ENCODE measurements at places on chromosomes 13 and 19.

- H3K36me3 ChIP-seq = no peaks in the 10 kb centered on the region
- H3K4me1 ChIP-seq = no peaks in the 10 kb centered on the region
- H3K27ac ChIP-seq = no peak overlapping the region
- H3K4me3 ChIP-seq = no peak overlapping the region
- DNase-seq = no peak
- peaks cover 18% of the 10 kb centered on the region for H3K27me3 ChIP-seq
Observed at GRCh38 chr13:110312339-110313031, 5.4 kb downstream of the COL4A2 start.

DNA sequence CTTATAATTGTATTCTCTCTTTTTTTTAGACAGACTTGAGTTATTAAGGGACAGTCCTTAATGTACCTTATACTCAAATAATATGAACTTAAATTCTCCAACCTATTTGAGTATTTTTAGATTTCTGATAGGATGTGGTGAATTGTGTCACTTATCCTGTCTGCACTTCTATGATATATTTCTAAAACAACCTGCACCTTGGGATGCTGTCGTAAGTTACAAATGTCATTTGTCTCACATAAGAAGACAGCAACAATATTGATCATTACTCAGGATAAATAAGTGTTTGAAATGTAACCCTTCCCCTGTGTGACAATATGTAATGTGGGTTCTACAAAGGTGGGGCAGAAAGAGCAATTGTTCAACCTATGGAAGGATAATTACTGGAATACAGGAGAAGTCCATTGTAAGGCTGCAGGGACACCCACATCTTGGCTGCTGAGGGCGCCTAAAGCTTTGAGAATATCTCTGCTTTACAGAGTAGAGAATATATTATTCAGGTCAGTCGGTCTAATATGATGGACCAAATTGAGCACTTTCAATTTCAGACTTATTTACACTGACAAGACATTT is 236.9 kb upstream of the PRR20A start:
- H3K27ac ChIP-seq = no peak overlapping the region
- H3K4me1 ChIP-seq = no peaks in the 10 kb centered on the region
- no peaks in the 10 kb centered on the region for H3K36me3 ChIP-seq
- no peak overlapping the region for H3K4me3 ChIP-seq
- no peak for DNase-seq

DNA sequence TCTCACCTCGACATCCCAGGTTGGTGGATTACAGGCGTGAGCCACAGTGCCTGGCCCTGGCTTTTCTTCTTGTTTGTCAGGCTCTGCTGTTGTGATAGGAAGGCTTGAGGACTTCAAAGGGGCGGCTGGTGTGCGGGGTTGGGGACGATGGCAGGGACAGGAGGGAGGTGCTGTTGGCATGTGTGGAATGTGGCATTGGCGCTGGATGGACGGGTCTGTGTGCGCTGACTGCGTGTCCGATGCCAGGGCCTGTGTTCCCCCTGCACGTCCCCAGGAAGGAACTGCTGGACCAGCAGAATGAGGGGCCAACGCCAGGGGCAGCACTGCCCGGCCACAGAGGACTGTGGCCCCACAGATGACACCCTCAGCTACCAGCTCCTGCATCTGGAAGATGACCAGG is 12.7 kb upstream of the PTBP1 start:
- no peaks in the 10 kb centered on the region for H3K36me3 ChIP-seq
- DNase-seq = no peak
- H3K27me3 ChIP-seq = no peaks in the 10 kb centered on the region
- peaks cover 6% of the 10 kb centered on the region for H3K4me1 ChIP-seq
- H3K4me3 ChIP-seq = no peak overlapping the region
- H3K27ac ChIP-seq = no peak overlapping the region

GRCh38 chr19:40742477-40742876 is 7.8 kb downstream of the ACTMAP start:
- no peaks in the 10 kb centered on the region for H3K27me3 ChIP-seq
- no peaks in the 10 kb centered on the region for H3K4me1 ChIP-seq
- H3K27ac ChIP-seq = no peak overlapping the region
- peaks cover 12% of the 10 kb centered on the region for H3K36me3 ChIP-seq
- H3K4me3 ChIP-seq = no peak overlapping the region

- H3K4me1 ChIP-seq = no peaks in the 10 kb centered on the region
- no peak overlapping the region for H3K4me3 ChIP-seq
- H3K27ac ChIP-seq = no peak overlapping the region
- no peaks in the 10 kb centered on the region for H3K27me3 ChIP-seq
Observed at GRCh38 chr19:32012886-32013631, 332.4 kb upstream of the ZNF507 start.

DNA sequence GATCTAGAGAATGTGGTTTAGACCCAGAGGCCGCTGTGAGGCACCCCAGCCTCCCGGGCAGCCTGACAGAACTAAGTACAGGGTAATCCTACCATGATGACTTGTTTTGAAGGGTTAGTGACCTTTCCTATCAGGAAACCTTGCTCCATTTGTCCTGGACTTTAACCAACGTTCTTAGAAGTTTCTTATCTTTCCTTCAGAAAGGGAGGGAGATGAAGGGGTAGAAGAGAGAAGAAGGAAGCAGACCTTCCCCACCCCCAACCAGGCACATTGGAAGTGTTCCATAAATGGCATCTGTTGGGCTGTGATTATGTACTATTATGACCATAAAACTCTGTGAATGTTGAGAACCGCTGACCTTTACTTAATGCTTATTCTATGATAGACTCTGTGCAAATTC is 184.2 kb downstream of the OXGR1 start:
- no peak overlapping the region for H3K4me3 ChIP-seq
- no peak overlapping the region for H3K27ac ChIP-seq
- DNase-seq = no peak
- H3K36me3 ChIP-seq = no peaks in the 10 kb centered on the region
- H3K4me1 ChIP-seq = no peaks in the 10 kb centered on the region

DNA sequence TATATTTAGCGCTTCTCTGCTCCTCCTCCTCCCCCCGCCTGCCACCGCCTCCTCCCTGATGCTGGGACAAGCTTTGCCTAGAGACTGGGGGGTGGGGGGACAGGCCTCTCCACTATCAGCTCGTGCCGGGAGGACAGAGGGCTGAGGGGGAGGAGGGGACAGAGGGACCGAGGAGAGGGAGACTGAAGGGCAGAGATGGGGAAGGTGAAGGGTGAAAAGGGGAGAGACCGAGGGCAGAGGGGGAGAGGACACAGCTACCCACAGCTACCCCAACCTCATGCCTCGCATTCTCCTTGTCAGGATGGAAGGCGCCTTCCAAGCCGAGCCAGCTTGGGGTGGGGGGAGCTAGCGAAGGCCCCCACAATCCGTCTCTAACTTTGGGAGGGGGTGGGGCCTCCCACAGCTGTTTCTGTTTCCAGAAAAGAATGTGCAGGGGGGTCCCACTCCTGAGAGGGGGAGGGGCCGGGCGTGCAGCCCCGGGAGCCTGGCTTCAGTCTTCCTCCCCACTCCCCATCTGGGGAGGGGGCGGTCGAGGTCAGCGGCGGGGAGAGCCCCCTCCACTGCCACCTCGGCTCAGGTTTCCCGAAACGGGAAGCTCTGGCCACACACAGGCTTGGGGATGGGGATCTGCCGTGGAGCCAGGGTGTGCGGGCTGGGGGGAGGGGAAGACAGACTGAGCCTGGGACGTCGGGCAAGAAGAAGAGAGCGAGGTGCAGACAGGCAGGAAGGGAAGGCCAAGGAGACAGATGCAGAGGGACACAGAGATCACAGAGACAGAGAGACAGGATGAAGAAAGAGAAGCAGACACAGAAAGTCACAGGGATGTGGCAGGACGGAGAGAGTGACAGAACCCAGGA is 1.6 kb downstream of the DACT3 start:
- no peaks in the 10 kb centered on the region for H3K36me3 ChIP-seq
- peaks cover 30% of the 10 kb centered on the region for H3K4me1 ChIP-seq
- no peak overlapping the region for H3K4me3 ChIP-seq
- DNase-seq = no peak
- no peak overlapping the region for H3K27ac ChIP-seq
- H3K27me3 ChIP-seq = peaks cover 2% of the 10 kb centered on the region

DNA sequence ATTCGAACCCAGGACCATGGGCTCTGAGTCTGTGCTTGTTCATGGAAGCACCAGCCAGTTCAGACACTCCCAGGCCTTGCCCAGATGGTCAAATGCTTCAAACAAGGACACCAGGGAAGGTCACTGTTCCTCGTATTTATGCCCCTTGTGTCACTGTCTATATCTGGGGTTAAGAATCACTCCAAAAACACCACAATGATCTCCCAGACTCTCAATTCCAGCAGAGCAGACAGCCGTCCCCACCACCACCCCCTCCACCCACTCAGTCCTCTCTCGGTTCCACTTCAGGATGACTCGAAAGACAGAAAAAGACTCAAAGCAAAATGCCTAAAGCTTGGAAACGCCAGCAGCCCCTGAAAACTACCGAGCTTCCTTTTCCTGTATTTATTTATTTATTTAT is 79.0 kb downstream of the INSR start:
- no peaks in the 10 kb centered on the region for H3K36me3 ChIP-seq
- no peak overlapping the region for H3K4me3 ChIP-seq
- H3K27ac ChIP-seq = no peak overlapping the region
- DNase-seq = no peak
- no peaks in the 10 kb centered on the region for H3K4me1 ChIP-seq

GRCh38 chr19:30717381-30717780 is 345.2 kb downstream of the ZNF536 start:
- no peaks in the 10 kb centered on the region for H3K4me1 ChIP-seq
- no peak for DNase-seq
- H3K27ac ChIP-seq = no peak overlapping the region

DNA sequence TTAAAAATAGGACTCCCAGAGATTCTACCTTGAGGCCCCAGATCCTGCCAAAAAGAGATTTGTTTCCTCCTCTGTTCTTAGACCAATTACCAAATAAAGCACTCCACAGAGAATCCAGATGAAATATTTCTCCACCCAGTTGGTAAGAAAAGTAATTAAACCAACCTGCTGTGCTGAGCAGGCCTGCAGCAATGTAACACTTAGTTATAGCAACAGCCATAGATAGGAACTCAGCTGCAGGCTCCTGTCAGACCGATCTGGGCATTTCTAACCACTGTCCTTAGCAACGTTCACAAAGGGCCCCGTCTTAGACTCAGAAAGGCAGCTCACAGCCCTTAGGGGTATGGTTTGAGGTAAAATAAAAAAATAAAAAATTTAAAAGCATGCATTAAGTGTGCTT is 271.1 kb downstream of the KCNRG start:
- H3K27ac ChIP-seq = no peak overlapping the region
- H3K4me1 ChIP-seq = no peaks in the 10 kb centered on the region
- H3K27me3 ChIP-seq = no peaks in the 10 kb centered on the region
- DNase-seq = no peak
- no peaks in the 10 kb centered on the region for H3K36me3 ChIP-seq

GRCh38 chr13:25881971-25882451 is 169.8 kb downstream of the SHISA2 start:
- no peaks in the 10 kb centered on the region for H3K27me3 ChIP-seq
- no peaks in the 10 kb centered on the region for H3K36me3 ChIP-seq

- no peak for DNase-seq
- H3K27me3 ChIP-seq = no peaks in the 10 kb centered on the region
- H3K4me3 ChIP-seq = peak overlapping the region; percentile 40
- no peak overlapping the region for H3K27ac ChIP-seq
Observed at GRCh38 chr13:113584870-113585671, 518 bp downstream of the TFDP1 start.

GRCh38 chr19:4584670-4585460 is 25.4 kb upstream of the SEMA6B start:
- H3K4me1 ChIP-seq = no peaks in the 10 kb centered on the region
- DNase-seq = no peak
- peaks cover 83% of the 10 kb centered on the region for H3K27me3 ChIP-seq

DNA sequence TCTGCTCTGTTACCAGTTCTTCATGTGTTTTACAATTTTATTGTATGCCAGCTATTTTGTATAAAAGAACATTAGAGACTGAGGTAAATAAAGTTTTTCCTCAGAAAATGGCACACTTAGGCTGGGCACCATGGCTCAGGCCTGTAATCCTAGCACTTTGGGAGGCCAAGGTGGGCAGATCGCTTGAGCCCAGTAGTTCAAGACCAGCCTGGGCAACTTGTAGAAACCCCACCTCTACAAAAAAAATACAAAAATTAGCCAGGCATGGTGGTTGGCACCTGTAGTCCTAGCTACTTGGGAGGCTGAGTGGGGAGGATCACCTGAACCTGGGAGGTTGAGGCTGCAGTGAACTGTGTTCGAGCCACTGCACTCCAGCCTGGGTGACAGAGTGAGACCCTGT is 32.0 kb downstream of the CCDC8 start:
- no peak for DNase-seq
- no peaks in the 10 kb centered on the region for H3K4me1 ChIP-seq
- H3K27me3 ChIP-seq = no peaks in the 10 kb centered on the region
- peaks cover 79% of the 10 kb centered on the region for H3K36me3 ChIP-seq

DNA sequence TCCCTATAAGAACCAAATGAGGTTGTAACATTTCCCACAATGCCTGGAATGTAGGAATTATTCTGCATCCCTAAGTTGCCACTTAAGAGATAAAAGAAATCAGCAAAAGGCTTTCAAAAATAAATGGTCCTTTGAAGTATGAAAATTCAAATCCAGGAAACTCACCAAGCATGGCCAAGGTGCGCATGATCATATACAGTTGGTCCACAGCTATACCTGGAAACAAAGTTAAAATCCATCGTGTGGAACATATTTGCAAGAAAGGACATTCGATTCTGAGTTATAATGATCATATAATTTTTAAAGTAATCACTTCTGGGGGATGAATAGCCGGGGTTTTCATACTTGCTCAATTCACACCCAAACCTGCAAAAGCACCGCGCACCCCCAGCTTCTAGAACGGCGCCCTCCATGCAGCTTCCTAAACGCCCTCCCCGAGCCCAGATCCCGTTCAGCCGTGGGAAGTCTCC is 525 bp downstream of the CARS2 start:
- H3K27ac ChIP-seq = no peak overlapping the region
- H3K4me1 ChIP-seq = peaks cover 36% of the 10 kb centered on the region
- H3K4me3 ChIP-seq = peak overlapping the region; percentile 68

DNA sequence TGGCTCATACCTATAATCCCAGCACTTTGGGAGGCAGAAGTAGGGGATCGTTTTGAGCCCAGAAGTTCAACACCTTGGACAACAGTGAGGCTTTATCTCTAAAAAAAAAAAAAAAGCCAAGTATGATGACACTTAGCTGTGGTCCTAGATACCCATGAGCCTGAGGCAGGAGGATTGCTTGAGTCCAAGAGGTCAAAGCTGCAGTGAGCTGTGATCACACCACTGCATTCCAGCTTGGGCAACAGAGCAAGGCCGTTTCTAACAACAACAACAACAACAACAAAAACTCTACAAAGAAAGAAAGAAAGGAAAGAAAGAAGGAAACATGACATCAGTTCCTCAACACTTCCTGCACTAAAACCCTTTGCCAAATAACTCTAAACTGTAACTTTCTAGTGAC is 265.1 kb upstream of the DACH1 start:
- H3K4me1 ChIP-seq = no peaks in the 10 kb centered on the region
- no peak for DNase-seq
- no peak overlapping the region for H3K27ac ChIP-seq
- no peaks in the 10 kb centered on the region for H3K27me3 ChIP-seq
- H3K4me3 ChIP-seq = no peak overlapping the region

GRCh38 chr19:16397791-16398529 is 73.3 kb downstream of the KLF2 start:
- H3K27me3 ChIP-seq = no peaks in the 10 kb centered on the region
- no peaks in the 10 kb centered on the region for H3K4me1 ChIP-seq
- peaks cover 24% of the 10 kb centered on the region for H3K36me3 ChIP-seq
- no peak overlapping the region for H3K27ac ChIP-seq

- H3K27me3 ChIP-seq = no peaks in the 10 kb centered on the region
- H3K4me3 ChIP-seq = peak within 1 kb of the TSS; percentile 90
- H3K36me3 ChIP-seq = peaks cover 4% of the 10 kb centered on the region
- DNase-seq = peak; percentile 65
- peak within 1 kb of the TSS; percentile 96 for H3K27ac ChIP-seq
- H3K4me1 ChIP-seq = peaks cover 44% of the 10 kb centered on the region
Observed at GRCh38 chr19:6481541-6482342, at the start of gene DENND1C. TSS of gene DENND1C (minus strand) at chr19:6481787. CDS start at chr19:6481695, 92 bp downstream.

Data from T-cell (primary cell).